ENCODE measurements at places on chromosomes 3 and 15.

GRCh38 chr3:94004301-94004910, 24.0 kb downstream of the STX19 start:
- DNase-seq = peak; percentile 38

- no peak for DNase-seq
These were observed 65.4 kb downstream of the TFRC start for GRCh38 chr3:196016485-196016884.

DNA sequence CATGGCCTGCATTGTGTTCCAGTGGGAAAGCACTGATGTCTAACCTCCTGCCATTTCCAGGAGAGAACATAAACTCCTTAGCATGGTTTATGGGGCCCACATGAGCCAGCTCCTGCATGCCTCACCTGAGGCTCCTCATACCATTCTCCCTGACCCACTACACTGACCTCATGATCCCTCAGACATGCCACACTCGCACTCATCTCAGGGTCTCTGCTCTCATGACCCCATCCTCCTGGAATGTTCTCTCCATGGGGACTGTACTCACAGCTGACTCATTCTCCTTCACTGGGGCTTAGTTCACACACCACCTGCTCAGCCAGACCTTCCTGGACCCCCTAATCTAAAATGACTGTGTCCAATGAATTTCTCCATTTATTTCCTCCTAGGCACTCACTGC, 4.0 kb upstream of the LMCD1 start:
- no peak for DNase-seq

GRCh38 chr3:192422997-192423342, 304.4 kb downstream of the FGF12 start:
- DNase-seq = no peak

- DNase-seq = no peak
These were observed 610.2 kb downstream of the ZNF385D start for GRCh38 chr3:21140785-21141184.

GRCh38 chr15:81604713-81605112, 230.7 kb upstream of the TMC3 start:
- DNase-seq = no peak

DNA sequence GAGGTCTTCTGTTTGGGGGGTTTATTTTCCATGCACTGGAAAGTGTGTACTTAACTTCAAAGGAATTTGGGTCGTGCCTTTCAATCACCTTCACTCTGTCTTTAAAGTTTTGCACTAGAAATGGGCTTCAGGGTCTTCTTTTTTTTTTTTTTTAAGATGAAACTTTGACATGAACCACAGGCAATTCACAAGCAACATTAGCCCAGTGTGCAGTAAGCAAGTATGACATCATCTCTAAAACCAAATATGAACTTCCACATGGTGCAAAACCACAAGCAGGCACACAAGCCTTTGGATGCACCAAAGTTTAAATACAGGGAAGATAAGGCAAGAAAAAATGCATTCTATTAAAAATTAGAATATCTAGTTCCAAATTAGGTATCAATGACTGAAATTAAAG, 381.9 kb downstream of the ERC2 start:
- DNase-seq = no peak

DNA sequence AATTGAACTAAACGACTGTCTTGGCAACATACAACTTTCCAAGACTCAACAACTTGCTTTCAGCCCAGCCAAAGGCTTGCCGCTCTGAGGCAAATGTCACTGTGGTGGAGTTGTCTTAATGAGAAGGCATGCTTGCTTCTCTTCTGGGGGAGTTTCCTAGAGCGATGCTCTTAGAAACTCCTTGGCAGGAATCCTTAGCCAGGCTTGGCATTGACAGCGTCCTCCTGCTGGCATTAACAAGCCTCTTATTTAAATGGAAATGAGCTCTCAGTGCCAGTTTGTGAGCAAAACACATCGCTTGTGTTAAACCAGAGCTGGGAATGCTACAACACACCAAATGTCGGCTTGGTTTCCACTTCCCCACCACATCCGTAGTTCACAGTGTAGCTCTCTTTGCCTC, 265.5 kb upstream of the TPRG1 start:
- DNase-seq = no peak

DNA sequence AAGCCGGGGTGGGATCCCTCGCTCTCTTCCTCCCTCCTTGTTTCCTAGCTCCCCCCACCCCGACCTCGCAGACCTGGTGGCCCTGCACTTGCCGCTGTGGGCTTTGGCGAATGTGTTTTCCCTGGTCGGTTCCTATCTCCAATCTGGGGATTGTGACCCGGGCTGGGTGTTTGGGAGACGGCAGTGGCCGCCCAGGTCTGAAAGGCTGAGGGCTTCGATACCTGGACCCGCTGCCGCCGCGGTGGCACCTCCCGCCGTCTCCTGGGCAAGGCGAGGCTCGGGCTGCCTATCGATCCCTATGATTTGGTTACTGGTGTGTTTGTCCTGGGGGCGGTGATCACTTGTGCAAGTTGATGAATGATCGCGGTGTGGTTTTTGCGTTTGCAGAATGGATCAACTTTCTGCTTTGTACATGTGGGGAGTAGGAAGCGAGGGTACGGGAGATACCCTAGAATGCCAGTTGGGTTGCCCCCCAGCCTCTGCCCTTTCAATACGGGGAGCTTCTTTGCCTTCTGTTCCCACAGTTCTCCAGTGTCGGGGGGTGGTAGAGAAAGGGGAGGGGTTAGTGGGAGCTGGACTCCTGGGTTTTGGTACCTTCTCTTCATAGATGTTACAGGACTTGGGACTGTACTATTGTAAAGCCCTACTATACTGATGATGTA, 3.0 kb downstream of the BBX start:
- no peak for DNase-seq

- DNase-seq = no peak
These were observed 345.7 kb upstream of the UMPS start for GRCh38 chr3:124384527-124384926.

GRCh38 chr15:59326856-59327255, 45.8 kb downstream of the MYO1E start:
- DNase-seq = no peak

DNA sequence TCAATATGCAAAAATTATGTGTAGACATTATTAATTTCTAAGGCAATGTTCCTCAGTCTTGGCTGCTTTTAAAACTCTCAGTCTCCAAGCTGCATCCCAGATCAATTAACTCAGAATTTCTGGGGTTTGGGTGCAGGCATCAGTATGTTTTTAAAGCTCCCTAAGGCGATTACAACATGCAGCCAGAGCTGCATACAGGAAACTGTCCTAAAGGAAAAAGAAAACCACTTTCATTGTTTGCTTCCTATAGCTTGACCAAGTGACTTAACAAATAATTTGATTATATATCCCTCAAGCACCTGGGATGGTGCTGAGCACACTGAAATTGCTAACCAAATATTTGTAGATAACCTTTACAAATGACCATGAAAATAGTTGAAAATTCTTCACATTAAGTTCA, 194.7 kb downstream of the DTWD1 start:
- DNase-seq = no peak

- no peak for DNase-seq
These were observed 91.9 kb upstream of the VGLL4 start for GRCh38 chr3:11735638-11736037.
